ENCODE measurements at places on chromosomes 1 and 21.
A peak's percentile ranks its signal among the peaks of the same experiment; 100 is the strongest.

- no peak for DNase-seq
Measured at GRCh38 chr1:66931590-66931989, 6.8 kb downstream of the MIER1 start.

- DNase-seq = no peak
Measured at GRCh38 chr1:233614173-233614742, 352 bp downstream of the KCNK1 start.

- no peak for DNase-seq
Measured at GRCh38 chr21:39958731-39959130, 91.5 kb downstream of the PCP4 start.

- DNase-seq = no peak
Measured at GRCh38 chr21:37765221-37765900, 150.9 kb downstream of the KCNJ6 start.

DNA sequence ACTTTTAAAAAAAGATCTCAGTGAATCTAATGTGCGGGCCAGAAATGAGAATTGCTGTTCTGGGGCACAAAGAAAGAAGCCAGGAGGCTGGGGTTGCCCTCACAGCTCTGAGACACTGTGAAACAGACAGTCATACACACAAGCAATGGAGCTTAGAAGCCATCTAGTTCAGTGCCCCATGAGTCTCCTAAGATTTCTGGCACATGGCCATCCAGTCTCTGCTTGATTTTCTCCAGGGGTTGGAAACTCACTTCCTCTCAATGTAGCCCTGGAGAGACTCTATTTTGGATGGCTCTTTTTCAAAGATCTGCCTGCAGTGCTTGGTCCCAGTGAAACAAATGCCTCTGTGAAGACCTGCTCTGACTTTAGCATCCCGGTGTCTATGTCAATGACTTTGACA, 38.6 kb downstream of the KCNN3 start:
- DNase-seq = no peak

DNA sequence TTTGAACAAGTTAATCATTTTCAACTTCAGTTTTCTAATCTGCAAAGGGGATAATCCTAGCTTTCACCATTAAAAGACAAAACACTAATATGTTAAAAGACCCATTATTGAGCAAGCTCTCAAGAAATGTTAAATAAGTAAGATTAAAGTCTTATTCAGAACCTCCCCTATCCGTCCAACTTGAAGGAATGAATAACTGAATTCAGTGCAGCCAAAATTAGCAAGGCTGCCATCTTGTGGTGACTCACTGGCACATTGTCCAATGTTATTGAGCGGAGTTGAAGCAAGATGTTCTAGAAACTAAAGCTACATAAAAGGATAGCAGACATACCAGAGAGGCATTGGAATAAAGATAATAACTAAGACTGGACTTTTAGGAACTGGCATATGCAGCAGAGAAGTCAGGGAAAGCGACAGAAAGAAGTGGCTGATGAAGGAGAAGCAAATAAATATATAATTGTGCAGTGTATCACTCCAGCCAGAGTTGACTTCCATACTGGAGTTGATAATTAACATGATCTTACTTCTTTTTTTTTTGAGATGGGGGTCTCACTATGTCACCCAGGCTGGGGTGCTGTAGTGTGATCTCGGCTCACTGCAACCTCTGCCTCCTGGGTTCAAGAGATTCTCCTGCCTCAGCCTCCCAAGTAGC, 8.2 kb upstream of the CAP1 start:
- peak; percentile 40 for DNase-seq

DNA sequence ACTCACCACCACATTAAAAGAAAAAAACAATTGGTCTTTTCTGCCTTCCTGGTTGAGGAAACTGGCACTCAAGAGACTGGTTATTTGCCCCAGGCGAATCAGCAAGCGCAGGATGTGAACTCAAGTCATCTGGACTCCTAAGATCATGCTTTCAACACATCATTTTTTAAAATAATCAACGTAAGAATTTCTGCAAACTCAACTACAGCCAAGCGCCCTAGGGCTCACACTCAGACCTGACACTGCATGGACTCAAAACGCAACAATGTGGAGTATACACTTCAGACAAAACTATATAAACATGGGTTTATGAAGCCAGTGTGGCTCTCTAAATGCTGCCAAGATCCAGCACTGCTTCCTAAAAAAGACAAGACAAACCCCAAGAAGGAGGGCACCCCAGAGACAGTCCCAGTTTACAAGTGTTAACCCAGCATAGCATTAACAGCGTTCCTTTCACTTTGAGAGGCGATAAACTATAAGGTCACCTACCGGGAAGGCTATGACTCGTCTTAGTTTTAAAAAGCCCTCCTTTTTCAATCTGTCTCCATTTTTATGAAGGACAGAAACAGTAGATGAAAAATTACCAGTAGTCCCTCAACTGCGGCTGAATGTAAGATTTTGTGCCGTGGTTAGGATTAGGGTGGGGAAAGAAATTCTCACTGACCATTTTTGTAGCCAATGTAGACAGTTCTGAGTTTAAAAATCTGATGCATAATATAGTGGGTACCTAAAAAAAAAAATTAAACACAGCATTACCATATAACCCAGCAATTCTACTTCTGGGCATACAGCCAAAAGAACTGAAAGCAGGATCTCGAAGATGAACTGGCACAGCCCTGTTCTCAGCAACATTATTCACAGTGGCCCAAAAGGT, 54.8 kb downstream of the SIPA1L2 start:
- DNase-seq = no peak

DNA sequence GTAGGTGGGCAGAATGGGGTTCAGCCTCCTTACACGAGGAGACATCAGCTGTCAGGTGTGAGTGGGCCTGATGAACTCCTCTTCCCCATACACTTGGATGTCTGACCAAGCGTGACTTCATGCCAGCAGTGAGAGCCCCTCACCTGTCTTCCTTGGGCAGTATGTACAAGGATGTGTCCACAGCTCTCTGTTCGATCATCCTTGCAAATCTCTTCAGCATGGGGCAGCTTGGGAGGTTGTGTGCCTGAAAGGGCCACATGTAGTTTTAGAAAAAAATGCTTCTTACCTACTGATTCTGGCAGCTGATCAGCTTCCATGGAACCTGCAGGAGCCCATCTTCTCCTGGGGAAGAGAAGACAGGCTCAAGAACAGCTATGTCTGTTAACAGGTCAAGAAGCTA, 18.0 kb downstream of the ACP6 start:
- no peak for DNase-seq

DNA sequence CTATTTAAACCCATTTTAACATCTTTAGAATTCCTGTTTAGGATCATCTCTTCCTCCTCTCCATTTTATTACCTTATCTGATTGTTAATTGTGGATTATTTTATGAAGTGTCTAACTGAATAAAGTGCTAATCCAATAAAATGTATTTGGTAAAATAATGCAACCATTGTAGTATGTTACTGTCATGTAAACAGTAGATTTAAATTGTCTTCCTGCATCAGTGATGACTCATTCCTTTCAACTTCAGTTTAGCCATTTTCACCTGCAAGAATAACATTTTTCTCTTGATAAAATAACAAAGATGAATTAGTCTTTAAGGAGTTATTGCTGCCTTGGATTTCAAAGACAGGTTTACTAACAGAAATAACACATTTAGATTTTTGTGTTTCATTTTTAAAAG, 5.4 kb downstream of the PPP2R5A start:
- DNase-seq = no peak

DNA sequence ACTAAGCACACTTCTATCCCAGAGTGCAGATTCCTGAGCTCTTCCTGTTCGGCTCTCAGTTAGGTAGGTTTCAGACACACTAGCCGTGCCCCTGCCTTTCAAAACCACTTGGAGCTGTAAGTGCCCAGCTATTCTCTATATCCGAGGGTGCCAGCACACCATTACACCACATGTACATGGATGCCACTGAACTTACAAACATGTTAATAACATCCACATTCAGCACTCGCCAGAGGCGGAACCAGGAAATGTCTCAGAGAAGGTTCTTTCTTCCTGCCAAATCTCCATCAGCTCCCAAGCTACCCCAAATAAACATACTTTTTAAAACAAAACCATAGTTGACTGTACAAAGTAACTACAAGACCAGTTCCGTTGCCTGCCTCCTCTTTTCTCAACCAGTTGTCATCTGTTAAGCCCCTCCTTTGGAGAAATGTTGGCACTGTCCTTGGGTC, 78.4 kb upstream of the CTTNBP2NL start:
- no peak for DNase-seq

GRCh38 chr1:50278410-50278809, 144.8 kb downstream of the DMRTA2 start:
- DNase-seq = no peak

GRCh38 chr1:55131801-55132200, 83.4 kb downstream of the USP24 start:
- DNase-seq = no peak

GRCh38 chr1:56321150-56321490, 258.2 kb downstream of the PLPP3 start:
- no peak for DNase-seq

DNA sequence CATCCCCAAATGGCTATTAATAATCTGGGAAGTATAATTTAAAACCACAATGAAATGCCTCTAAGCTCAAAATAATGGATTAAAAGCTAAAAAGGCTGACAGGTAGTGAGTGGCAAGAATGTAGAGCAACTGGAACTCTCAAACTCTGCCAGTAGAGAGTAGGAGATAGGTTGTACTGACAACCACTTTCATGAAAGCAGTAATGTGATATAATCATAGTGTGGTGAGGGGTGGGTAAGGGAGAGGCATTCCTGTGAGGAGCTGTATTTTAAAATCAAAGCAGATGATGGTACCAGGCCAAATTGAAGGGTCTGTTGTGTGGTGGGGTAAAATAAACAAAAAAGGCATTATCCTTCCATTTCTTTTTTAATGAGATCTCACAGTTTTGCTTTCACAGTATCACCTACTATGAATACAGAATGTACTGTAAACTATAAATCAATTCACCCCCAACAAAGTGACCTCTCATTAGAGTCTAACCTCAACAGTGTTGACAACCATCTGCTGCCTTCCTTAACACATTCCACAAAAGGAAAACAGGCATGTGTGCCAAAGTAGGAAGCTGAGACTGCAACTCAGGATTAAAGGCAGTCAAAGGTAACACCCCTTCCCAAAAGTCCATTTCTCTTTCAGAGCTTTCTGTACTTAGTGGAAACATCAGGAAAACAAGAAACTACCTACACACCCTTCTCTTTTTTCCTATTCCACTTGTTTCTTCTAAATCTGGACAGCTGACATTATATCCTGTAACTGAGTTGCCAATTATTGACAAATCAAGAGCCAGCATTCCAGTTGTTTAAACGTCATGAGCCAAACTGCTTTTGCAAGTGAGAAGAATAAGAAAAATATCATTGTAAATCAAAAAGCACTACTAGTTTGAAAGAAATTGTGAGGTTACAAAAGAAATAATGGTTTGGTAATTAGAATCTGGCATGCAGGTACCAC, 130.8 kb downstream of the FAF1 start:
- DNase-seq = no peak

DNA sequence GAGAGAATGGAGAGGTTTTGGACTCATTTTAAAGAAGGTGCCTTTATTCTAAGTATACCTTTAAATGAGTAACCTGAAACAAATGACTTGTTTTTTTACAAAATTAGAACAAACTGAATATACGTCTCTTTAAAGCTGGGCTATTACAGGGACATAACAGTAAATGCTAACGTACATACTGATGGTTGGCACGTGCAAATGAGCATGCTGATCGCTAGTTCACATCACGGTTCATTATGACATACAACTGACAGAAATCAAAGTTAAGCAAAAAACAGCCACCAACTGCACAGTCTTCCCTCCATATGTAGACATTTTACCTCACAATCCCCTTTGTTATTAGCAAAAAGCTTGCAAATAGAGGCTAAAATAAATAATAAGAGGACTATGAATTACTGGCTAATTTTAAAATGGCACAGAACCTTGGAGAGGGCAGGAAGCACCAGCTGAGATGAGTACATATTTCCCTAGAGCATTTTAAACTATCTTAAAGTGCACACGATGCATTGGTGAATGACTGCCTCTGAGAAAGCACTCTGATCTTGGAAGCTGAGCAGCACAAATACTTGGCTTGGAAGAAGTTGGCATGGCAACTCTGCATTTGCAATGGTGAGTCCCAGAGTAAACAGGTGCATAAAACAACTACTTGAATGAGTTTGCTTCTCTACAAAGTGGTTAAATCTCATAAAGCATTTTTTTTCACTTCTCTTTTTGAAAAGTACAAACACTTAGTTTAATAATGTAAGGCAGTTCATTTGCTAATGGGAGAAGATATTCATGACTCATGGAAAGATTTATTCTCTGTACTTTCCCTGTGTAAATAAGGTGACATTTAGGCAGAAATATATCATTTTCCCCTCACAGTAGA, 204.7 kb downstream of the LHX8 start:
- DNase-seq = no peak

- no peak for DNase-seq
Measured at GRCh38 chr1:207755846-207756693, 4.2 kb downstream of the CD46 start.

DNA sequence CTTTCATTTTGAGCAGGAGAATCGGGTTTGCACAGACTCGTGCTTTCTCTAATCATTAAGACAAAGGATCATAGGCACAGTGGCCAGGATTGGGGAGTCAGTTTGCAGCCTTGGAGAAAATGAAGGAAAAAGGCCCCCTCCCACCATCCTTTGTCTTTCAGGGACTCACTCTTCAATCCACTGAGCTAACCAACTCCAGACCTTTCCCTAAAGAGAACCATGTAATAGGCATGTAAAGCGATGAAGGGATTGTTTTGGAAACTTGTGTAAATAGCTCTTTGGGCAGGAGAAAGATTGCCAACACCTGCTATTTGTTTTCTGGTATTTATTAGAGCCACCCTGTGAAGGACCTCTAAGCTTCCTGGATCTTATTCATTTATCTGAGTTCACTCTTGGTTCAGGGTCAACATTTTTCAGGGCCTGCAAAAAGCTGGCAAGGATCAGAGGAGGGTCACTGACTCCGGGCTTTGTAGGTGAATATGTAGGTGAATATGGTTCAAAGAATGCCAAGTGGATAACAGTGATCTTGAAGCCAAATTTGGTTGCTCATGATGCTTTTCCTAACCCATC, 192.6 kb upstream of the FGGY start:
- DNase-seq = no peak

DNA sequence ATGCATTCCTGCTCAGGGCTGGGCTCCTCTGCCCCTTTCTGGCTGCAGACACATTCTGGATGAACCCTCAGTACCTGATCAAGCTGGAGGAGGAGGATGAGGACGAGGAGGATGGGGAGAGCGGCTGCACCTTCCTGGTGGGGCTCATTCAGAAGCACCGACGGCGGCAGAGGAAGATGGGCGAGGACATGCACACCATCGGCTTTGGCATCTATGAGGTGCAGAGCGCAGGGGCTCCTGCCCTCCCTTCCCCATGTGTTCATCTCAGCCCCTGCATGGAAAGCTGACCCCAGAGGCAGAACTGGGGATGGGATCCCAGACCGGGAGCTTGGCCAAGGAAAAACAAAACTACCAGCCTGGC, 43.1 kb downstream of the CAPN2 start:
- DNase-seq = no peak

DNA sequence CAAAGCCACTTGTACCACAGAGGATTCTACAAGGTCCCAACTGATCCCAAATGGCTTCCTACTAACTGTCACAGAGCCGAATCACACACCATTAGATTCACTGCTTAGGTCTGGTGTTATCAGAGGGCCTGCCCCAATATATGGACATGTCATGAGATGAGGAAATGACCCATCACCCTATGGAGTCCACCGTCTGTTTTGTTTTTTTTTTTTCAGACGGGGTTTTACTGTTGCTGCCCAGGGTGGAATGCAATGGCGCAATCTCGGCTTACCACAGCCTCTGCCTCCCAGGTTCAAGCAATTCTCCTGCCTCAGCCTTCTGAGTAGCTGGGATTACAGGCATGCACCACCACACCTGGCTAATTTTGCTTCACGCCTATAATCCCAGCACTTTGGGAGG, 83.8 kb upstream of the ETS2 start:
- no peak for DNase-seq

GRCh38 chr1:246067432-246068216, 439.5 kb downstream of the SMYD3 start:
- DNase-seq = peak; percentile 44

Data from HFF-Myc (cell line).